Retina (tissue), 1 donor: ENCODE measurements at places on chromosomes 11 and 22.
A peak's percentile ranks its signal among the peaks of the same experiment; 100 is the strongest.

DNA sequence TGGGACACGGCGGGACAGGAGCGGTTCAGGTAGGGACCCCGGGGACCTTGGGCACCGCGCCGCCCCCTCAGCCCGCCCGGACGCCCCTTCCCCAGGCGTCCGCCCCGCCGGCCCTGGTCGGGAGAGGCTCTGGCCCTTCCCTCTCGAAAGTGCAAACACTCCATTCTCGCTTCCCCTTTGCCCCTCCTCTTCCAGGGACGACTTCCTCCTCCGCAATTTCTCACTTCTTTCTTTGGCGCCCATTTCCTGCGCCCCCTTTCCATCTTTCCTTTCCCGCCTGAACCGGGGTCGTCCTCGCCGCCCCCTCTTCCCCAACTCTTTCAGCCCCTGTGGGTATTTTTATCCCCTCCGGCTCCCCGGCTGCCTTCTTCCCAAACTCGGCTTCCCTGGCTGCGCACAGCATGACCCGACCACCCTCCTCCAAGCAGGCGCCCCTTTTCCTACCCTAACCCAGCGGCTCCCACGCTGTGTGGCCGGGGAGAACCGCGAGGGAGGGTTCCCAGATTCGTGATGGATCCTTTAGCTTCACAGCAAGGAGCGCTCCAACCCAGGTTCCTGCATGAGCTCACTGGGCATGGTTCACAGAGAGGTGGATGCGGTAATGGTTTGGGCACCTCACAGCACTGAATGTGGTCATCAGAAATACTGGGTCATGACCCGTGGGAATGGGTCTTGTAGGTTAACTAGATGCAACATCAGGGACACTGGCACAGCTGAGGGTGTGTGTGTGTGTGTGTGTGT lies 689 bp downstream of the RAB39A start:
- peak; percentile 65 for DNase-seq

GRCh38 chr11:9222654-9223053 lies 42.5 kb downstream of the DENND5A start:
- DNase-seq = no peak

GRCh38 chr22:46070803-46071450 lies 79.4 kb upstream of the PPARA start:
- no peak for DNase-seq

DNA sequence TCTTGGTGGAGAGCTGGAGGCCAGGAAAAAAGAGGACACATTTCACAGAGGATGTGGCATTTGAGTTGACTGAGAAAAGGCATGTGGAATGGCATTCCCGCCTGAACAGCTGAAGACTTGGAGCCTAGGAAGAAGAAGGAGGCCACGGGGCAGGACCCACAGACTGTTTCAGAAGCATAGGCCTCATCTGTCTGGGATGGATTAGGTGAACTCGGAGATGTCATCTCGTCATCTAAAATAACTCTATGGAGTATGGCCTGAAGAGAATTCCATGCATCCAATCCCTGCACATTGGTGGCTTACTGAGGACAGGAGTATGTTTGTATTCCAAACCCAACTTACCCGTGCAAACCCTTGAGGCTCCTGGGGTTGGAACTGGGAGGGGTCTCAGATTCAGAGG lies 16.4 kb downstream of the SPATA19 start:
- DNase-seq = no peak

GRCh38 chr11:128814856-128815705 lies 52.0 kb downstream of the KCNJ1 start:
- DNase-seq = peak; percentile 47

DNA sequence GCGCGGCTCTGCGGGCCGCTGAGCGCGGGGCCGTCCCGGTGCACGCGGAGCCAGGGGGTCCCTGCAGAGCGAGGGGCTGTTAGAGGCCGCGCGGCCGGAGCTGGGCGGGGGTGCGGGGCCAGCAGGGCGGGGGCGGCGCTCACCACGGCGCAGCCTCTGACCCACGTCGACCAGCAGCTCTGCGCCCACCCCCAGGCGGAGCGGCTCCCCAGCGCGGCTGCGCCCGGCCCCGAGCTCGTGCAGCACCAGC lies 385 bp upstream of the SCO2 start:
- no peak for DNase-seq

- no peak for DNase-seq
These were observed 4.1 kb upstream of the MGAT3 start for GRCh38 chr22:39452740-39453040.

- DNase-seq = no peak
These were observed 35.0 kb downstream of the HIRA start for GRCh38 chr22:19396561-19396933.

GRCh38 chr11:65771589-65772112 lies 9.1 kb downstream of the AP5B1 start:
- no peak for DNase-seq

GRCh38 chr11:69888483-69889181 lies 69.4 kb upstream of the FGF3 start:
- DNase-seq = peak; percentile 82

GRCh38 chr11:77789061-77789730 lies 31.3 kb downstream of the RSF1 start:
- DNase-seq = no peak

DNA sequence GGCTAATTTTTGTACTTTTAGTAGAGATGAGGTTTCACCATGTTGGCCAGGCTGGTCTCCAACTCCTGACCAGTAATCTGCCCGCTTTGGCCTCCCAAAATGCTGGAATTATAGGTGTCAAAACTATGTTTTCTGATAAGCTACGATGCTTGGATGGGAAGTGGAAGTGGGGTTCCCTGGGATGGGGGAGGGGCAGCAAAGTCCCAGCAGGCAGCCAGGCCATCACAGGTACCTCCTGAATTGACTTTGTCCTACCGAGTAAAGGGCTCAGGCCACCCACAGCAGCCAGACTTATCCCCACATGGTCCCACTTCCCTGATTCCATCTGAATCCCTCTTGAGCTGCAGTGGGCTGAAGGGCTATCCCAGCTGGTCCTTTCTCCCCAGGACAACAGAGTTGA lies 6.9 kb downstream of the FTH1 start:
- no peak for DNase-seq

GRCh38 chr11:115874843-115875242 lies 370.6 kb upstream of the CADM1 start:
- no peak for DNase-seq

- no peak for DNase-seq
These were observed 51.8 kb downstream of the GALNT18 start for GRCh38 chr11:11569936-11570491.

GRCh38 chr22:30459181-30460052 lies 12.4 kb downstream of the SEC14L3 start:
- DNase-seq = no peak

- DNase-seq = no peak
These were observed 1140.3 kb downstream of the TBC1D22A start for GRCh38 chr22:47902646-47903180.

DNA sequence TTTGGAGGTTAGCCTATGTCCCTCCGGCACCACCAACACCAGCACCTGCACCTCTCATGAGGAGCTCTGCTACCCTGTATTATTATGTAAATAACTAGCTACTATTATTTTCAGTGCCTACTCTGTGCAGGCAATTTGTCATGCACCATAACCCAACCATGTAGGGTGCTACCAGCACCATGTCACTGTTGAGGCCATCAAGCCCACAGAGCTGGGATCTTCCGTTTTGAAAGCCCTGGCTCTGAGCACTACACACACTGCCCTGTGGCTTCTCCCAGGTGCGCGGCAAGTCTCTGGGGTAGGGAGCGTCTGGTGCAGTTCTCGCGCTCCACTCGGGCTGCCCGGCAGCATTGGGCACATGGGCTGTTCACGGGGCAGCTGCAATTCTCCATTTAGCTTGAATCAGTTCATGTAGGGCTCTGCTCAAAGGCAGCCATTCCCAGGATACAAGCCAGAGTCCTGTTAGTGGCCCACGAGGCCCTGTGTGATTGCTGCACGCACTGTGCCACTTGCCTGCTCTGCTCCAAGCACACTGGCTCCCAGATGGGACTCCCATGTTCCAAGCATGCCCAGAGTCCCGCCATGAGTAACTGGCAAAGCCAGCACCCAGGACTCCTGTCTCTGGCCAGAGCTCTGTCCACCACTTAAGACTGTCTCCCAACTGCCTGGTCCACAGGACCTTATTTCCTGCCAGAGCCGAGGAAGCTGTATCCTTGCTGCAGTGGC lies 42.5 kb upstream of the CDON start:
- peak; percentile 38 for DNase-seq

GRCh38 chr22:40412441-40412840 lies 42.0 kb downstream of the SGSM3 start:
- DNase-seq = no peak

DNA sequence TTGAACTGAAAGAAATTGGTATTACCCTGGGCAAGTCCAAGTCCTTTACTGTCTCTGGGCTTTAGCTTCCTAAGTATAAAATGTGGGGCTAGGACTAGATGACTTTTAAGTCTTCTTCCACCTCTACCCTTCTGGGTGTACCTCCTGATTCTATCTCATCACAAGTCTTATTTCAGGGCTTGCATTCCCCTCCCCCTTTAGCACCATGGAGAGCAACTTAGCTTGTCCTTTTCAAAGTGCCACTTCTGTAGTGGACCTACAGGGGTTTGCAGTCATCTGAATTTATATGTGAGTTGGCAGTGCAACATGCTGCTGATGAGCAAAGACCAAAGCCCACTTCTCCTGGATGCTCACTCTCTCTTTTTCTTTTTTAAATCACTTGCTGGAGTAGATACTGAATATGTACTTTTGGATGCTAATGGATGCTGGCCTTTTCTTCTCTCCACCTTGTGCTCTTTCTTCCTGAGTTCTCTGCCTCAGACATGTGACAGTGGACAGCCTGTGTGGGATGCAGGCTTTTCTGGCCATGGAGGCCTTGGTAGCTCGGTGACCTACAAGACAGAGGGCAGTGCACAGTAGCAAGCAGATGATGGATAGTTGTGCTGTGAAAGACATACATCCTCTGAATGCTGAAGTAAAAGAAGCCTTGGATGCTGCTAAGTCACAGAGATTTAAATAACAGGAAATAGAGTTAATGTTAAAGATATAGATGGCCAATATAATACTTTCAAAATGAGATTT lies 185.0 kb downstream of the NELL1 start:
- DNase-seq = no peak

- no peak for DNase-seq
These were observed 1079.7 kb upstream of the TENM4 start for GRCh38 chr11:80520507-80520887.

GRCh38 chr11:71080239-71081097 lies 171.9 kb downstream of the SHANK2 start:
- DNase-seq = peak; percentile 78

DNA sequence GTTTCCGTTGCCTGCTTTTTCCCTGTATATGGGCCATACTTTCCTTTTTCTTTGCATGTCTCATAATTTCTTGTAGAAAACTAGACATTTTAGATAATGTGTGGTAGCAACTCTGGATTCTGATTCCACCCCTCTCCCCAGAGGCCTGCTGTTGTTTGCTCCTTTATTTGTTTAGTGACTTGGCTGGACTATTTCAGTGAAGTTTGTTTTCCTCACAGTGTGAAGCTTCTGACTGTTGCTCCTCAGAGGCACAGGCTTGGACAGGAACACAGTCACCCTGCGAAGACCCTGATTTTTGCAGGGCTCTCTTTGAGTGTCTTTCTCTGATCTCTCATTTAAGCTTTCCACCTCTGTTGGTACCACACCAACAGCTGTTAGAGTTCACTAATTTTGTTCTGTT lies 72.5 kb downstream of the SWAP70 start:
- DNase-seq = no peak

DNA sequence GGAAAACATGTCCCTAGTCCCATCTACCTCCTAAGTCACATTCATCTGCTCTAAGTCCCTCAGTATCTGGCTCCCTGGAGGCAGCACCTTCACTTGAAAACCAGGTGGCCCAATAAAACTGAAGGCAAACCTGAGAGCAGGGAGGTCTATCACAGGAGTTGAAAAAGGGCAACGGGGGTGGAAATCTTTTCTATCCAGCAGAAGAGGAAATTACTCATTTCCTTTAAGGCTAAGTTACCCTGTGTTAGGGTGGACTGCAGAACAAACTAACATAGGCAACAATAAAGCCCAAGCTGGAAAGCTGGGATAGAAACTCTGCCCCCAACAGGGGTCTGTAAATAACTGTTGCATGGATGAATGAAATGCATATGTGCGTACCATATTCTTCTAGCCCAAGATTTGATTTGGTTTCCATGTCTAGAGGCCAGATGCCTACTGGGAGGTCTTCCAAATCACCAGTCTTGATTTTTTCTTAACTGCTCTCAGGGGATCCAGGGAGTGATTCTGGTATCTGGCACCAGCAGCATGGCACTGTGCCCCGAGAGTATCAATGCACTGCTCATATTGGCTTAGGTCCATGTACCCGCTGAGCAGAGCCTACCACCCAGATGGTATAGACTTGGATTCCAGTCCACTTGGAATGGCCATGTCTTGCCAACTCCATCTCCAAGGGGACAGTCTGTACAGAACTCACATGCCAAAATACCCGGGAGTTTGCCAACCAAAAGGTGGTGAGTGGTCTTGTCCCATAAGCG lies 350.0 kb upstream of the NCAM1 start:
- DNase-seq = no peak

DNA sequence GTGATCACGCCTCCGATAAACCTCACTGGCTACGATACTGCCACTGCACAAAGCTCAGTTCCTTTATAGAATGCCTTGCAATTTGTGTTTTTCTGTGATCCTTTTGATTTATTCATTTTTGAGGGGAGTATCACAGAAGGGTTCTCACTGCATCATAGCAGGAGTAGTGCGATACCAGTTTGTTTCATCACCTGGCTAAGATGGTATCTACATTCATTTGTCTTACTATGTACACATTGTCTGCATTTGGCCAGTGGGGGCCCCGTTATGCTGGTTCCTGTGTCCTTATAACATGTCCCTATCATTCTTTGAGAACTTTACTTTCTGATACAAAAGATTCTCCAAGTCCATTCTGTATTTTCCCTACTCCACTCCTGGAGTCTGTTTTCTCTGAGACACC lies 44.6 kb downstream of the APLP2 start:
- DNase-seq = no peak
